Activated CD4-positive, alpha-beta T cell treated with anti-CD3 and anti-CD28 coated beads for 1 hour (primary cell): ENCODE measurements at places on chromosomes 5 and 9.

DNA sequence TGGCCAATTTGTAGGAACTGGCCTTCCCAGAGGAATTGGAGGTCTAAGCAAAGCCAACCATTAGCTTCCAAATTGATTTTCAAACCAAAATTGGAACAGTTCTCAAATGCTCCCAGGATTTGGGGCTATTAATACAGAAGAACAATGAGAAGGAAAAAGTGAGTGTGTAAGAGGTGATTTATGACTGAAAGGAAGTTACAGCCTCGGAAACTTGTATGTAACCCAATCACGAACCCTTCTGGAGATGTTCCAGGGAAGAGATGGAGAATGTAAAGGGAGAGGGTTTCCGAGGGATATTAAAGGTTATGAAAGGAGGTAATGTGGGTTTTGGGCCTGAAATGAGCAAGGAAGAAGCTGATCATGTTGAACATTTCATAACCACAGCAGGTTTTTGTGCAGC is 93.2 kb upstream of the CXCL14 start:
- DNase-seq, result no peak

GRCh38 chr5:172114875-172115422 is 73.1 kb downstream of the STK10 start:
- peak; percentile 51 for DNase-seq

DNA sequence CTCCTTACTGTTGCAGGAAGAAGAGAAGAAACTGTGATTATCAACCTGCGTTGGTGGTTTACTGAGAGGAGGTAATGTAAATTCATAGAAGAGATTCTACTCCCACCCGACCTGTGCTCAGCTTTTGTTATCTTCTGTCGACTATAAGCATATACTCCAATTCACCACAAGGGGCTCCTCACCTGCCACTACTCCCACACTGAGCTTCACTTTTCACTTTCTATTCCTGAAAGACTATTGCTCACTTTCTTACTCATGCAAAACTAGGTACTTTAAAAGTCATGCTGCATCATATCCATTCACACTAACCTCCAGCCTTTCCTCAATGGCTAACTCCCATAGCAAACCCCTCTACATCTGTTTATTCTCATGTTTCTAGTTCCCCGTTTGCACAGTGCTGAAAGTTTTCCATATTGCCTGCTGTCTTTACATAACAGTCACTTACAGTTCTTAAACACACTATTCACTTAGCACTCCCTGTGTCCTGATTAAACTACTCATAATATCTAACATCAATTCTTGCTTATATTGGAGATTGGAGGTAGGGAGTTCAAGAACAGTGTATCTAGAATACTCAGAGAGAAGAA is 1062.6 kb downstream of the NR2F1-AS1 start:
- DNase-seq, result no peak

GRCh38 chr5:139012176-139012575 is 137.0 kb upstream of the LRRTM2 start:
- no peak for DNase-seq

DNA sequence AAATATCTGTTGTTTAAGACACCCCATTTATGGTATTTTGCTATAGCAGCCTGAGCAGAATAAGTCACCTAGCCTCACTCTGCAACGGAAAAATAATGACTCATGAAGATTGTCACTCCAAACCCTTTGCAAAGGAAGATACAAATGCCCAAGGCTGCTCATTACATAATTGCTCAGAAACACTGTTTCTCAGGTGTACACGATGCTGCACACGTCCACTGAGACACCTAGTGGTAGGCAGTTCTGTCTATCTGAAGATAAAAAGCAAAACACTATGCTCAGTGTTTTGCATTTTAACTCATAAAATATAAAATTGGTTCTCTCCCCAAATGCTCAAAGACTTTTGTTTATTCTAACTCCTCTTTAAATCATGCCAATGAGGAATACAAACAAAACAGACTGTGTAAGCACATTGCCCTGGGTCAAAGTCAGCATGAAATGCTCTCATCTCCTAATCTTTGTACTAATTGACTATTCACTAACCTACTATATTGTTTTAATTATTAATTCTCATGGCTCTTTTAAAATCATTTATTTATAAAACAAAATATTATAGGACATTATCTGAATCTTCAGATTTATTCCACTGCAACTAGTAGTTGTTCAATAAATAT is 7.7 kb upstream of the TSLP start:
- DNase-seq, result no peak

GRCh38 chr9:98786750-98787510 is 9.4 kb downstream of the ANKS6 start:
- no peak for DNase-seq

DNA sequence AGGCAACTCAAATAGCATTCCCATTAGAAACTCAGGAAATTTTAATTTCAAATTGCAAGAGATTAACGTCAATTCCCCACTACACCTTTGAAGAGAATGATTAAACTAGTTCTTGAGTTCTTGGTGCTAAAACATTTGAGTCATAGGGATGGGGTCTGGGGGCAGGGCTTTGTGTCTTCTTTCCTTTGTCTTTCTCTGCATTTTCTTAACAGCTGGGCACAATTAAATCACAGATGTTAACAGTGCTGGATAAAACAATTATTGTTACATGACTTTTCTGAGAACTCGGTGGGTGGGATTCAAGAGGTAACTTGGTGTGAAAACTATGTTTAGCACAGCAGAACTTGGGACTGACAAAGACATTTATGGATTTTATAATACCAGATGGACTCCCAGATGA is 351.9 kb upstream of the TNC start:
- DNase-seq, result no peak

- DNase-seq, result no peak
Measured at GRCh38 chr9:27408001-27408400, 111.1 kb upstream of the EQTN start.

GRCh38 chr9:80932947-80933780 is 756.2 kb downstream of the TLE1 start:
- no peak for DNase-seq

DNA sequence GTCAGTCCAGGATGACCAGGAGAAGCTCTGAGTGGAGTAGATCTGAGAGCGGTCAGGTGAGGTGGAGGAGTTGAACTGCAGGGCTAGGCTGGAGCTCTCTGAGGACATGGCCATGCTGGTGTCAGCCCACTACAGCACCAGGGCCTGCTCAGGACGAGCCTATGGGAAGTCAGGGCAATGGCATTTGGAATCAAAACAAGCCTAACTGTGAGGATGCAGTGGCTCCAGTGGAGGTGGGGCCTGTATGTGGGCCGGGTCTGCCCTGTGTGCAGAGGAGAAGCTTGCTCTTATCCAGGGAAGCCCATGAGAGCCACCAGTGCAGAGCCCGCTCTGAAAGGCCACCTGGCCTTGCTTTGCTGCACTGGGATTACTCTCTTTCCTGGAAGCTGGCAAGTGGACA is 11.1 kb downstream of the CXCL14 start:
- DNase-seq, result no peak

DNA sequence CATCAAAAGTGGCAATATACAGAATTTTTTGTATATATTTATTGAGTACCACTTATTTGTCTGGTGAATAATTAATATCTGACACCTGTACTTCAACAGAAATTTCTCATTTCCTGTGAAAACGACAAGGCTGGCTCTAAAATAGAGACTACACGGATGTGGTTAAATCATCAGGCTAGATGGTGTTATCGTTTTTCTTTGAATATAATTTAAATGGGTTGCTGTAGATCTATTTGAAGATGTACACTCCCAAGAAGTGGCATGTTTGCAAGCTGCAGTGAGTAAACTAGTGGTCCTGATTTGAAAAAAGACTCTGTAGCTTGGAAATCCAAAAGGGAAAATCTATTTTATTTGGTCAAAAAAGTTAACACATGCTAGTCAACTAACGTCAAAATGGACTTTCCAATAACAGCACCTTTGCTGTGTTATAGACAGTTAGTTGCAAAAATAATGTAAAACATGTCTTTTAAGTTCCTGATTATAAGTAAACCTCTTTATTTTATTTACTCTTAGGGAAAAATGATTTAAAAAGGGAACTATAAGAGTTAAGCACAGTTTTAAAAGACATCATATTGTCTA is 13.8 kb downstream of the ST8SIA4 start:
- DNase-seq, result no peak

GRCh38 chr5:181160152-181160754 is 12.9 kb downstream of the OR2V2 start:
- DNase-seq, result peak; percentile 64

DNA sequence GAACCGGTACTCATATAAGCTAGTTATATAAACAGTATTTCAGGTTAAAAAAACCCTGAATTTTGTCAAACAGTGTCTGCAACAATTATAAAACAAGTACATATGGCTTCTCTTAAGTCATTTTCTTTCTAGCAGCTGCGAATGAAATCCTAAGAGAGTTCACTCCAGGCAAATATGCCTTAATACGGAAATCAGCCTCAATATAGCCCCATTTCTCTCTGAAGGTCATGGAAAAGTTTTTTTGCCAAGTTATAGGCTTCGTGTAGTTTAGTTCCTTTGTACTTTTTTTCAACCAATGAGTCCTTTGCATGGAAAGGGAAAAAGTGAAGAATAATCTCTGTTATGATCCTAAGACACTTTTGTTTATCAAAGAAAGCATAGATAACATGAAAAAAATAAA is 848.0 kb upstream of the ACO1 start:
- DNase-seq, result no peak

- no peak for DNase-seq
Measured at GRCh38 chr5:117860550-117860949, 1127.8 kb downstream of the DTWD2 start.
